ENCODE measurements at places on chromosomes 4 and X. TPM values are rescaled to one million over a fixed set of nuclear protein-coding genes. Genes with fewer than 3 reads are reported as not detected.

- H3K27ac ChIP-seq, result no peak overlapping the region
- H3K27me3 ChIP-seq, result no peaks in the 10 kb centered on the region
- H3K4me1 ChIP-seq, result no peaks in the 10 kb centered on the region
- no peak overlapping the region for H3K4me3 ChIP-seq
- H3K36me3 ChIP-seq, result no peaks in the 10 kb centered on the region
Measured at GRCh38 chr4:159298502-159298901, 195.6 kb downstream of the RAPGEF2 start.

Gene CLTRN
- polyA plus RNA-seq, result 129 TPM

Gene FAAH2
- polyA plus RNA-seq, result 17.1 TPM

- H3K4me1 ChIP-seq, result no peaks in the 10 kb centered on the region
- H3K27me3 ChIP-seq, result no peaks in the 10 kb centered on the region
- no peak for DNase-seq
- no peak overlapping the region for H3K27ac ChIP-seq
Measured at GRCh38 chr4:47839259-47839658, 1.4 kb upstream of the CORIN start.

Gene CT55
- polyA plus RNA-seq, result not detected

- H3K4me3 ChIP-seq, result no peak overlapping the region
- no peaks in the 10 kb centered on the region for H3K4me1 ChIP-seq
- no peaks in the 10 kb centered on the region for H3K36me3 ChIP-seq
- DNase-seq, result no peak
- H3K27me3 ChIP-seq, result no peaks in the 10 kb centered on the region
Measured at GRCh38 chrX:30530606-30531005, 47.0 kb downstream of the TASL start.

- H3K36me3 ChIP-seq, result no peaks in the 10 kb centered on the region
- no peak overlapping the region for H3K4me3 ChIP-seq
- peaks cover 5% of the 10 kb centered on the region for H3K27me3 ChIP-seq
Measured at GRCh38 chrX:132833373-132833772, 125.1 kb downstream of the HS6ST2 start.
